ENCODE measurements at places on chromosomes 6 and 20. TPM values are rescaled to one million over a fixed set of nuclear protein-coding genes. Genes with fewer than 3 reads are reported as not detected.
A peak's percentile ranks its signal among the peaks of the same experiment; 100 is the strongest.

Gene ZNF311
- total RNA-seq: 0.30 TPM

Gene TNF
- 26.4 TPM for total RNA-seq

Gene EFCAB8
- 1.0 TPM for total RNA-seq

Gene MOCS1
- 2.1 TPM for total RNA-seq

Gene BHLHE23
- not detected for total RNA-seq

Gene BPIFB3
- not detected for total RNA-seq

Gene PPARD
- 41.3 TPM for total RNA-seq

Gene DOP1A
- 26.3 TPM for total RNA-seq

- H3K4me1 ChIP-seq: no peaks in the 10 kb centered on the region
- no peak overlapping the region for H3K27ac ChIP-seq
- H3K4me3 ChIP-seq: no peak overlapping the region
- no peaks in the 10 kb centered on the region for H3K36me3 ChIP-seq
- no peaks in the 10 kb centered on the region for H3K27me3 ChIP-seq
Measured at GRCh38 chr6:143784316-143784715, 58.8 kb upstream of the LTV1 start.

DNA sequence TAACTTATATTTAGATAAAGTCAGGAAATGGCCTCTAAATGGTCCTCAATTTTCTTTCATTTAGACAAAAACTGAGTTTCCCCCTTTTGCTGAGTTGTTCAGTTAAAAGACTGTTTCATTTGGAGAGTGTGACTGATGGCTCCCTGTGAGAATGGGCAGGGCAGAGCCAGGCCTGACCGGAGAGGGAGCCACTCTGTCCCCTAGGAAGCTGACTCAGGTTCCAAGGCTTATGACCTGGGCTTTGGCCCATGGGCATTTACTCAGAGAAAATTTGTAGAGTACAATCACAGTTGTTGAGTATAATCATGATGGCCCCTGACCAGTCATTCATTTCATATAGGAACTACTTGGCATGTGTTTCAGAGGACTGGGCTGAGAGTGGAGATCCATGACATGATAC is 37.0 kb upstream of the AIG1 start:
- no peaks in the 10 kb centered on the region for H3K36me3 ChIP-seq
- no peak overlapping the region for H3K4me3 ChIP-seq
- no peak for DNase-seq
- H3K27ac ChIP-seq: no peak overlapping the region

GRCh38 chr20:52785679-52786078 is 186.5 kb upstream of the TSHZ2 start:
- DNase-seq: no peak
- H3K4me3 ChIP-seq: no peak overlapping the region
- no peak overlapping the region for H3K27ac ChIP-seq

GRCh38 chr6:44606504-44606903 is 219.0 kb downstream of the CDC5L start:
- no peaks in the 10 kb centered on the region for H3K36me3 ChIP-seq
- no peak overlapping the region for H3K4me3 ChIP-seq
- H3K27me3 ChIP-seq: no peaks in the 10 kb centered on the region
- no peak for DNase-seq
- no peaks in the 10 kb centered on the region for H3K4me1 ChIP-seq

DNA sequence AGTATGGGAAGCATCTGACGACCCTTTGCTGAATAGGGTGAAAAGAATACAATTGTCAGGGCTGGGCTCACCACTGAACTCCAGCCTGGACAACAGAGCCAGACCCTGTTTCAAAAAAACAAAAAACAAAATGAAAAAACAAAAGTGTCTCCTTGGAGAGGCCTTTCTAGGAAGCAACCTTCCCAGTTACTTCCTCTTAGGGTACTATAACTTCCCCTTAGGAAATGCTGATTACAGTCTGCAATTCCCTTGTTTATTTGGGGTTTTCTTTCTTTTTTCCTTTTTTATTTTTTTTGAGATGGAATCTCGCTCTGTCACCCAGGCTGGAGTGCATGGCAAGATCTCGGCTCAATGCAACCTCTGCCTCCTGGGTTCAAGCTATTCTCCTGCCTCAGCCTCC is 20.5 kb upstream of the TTPAL start:
- no peaks in the 10 kb centered on the region for H3K36me3 ChIP-seq
- H3K4me1 ChIP-seq: no peaks in the 10 kb centered on the region
- H3K4me3 ChIP-seq: no peak overlapping the region
- H3K27me3 ChIP-seq: no peaks in the 10 kb centered on the region
- no peak overlapping the region for H3K27ac ChIP-seq

DNA sequence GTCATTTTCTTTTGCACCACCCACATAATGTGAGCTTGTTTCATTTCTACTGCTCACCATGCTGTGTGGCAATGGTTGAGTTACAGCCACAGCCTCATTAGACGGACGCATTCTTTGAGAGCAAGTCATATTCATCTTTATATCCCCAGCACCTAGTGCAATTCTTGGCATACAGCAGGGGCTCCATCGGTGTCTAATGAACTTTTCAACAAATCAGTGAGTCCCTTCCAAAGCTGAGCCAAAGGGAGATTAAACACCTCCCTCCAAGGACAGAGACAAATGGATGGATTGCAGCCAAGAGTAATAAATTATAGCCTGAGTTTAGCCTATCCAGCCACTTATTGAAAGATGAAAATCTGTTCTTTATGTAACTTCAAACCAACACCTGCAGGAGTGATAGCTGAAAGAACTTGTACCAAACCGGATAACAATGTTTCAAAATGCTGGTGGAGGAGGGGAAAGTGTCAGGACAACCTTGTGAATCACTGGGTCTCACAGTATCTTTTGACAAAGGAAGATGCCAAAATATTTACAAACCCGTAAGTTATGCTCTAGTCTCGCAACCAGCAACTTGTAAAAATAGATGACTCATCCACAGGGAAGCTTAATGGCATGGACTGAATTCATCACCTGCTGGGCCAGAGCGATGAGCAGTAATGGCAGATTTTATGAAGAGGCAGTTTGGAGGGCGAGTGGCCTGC is 139.0 kb downstream of the PXDC1 start:
- no peaks in the 10 kb centered on the region for H3K4me1 ChIP-seq
- no peaks in the 10 kb centered on the region for H3K36me3 ChIP-seq
- DNase-seq: no peak
- H3K27ac ChIP-seq: no peak overlapping the region

GRCh38 chr20:12949429-12949980 is 59.3 kb upstream of the SPTLC3 start:
- no peaks in the 10 kb centered on the region for H3K27me3 ChIP-seq
- no peaks in the 10 kb centered on the region for H3K4me1 ChIP-seq
- no peak overlapping the region for H3K4me3 ChIP-seq
- no peak overlapping the region for H3K27ac ChIP-seq

GRCh38 chr20:44087051-44087856 is 99.7 kb downstream of the JPH2 start:
- no peak overlapping the region for H3K4me3 ChIP-seq
- H3K27ac ChIP-seq: no peak overlapping the region
- H3K4me1 ChIP-seq: no peaks in the 10 kb centered on the region
- DNase-seq: no peak
- no peaks in the 10 kb centered on the region for H3K36me3 ChIP-seq

DNA sequence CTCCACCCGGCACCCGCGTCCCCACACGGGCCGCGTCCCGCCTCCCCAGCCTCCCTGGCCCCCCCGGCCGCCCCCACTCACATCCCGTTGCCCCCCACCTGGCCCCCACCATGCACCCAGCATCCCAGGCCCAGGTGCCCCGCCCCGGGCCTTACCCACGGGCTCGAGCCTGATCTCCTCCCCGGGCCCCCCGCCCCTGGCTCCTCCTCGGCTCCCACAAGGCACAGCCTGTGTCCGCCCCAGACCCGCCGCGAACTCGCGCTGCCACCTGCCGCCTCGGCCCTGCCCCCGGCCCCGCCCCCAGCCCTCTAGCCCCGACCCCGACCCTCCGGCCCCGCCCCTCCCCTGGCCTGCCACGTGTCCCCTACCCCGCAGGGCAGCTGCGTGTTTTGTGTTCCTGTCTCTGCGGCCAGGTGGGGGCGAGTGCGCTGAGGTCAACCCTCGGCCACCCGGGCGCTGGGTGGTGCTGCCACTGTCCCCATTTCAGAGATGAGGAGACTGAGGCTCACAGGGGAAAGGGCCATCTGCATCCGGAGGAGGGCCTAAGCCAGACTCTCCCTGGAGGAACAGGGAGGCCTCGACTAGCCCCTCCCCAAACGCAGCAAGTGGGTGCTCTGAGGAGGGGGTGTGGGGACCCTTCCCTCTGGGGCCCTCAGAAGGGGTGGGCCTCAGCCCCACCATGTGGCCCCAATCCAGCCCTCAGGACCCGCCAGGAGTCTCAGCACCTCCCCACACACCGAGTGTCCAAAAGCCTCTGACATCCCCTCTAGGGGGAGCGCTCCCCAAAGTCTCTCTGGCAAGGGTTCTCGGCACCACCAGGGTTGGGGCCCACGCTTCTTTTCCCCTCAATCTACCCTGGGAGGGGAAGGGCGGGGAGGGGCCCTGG is 99.8 kb downstream of the TAF4 start:
- no peaks in the 10 kb centered on the region for H3K36me3 ChIP-seq
- H3K27ac ChIP-seq: no peak overlapping the region
- DNase-seq: no peak
- peaks cover 4% of the 10 kb centered on the region for H3K4me1 ChIP-seq
- H3K4me3 ChIP-seq: no peak overlapping the region

DNA sequence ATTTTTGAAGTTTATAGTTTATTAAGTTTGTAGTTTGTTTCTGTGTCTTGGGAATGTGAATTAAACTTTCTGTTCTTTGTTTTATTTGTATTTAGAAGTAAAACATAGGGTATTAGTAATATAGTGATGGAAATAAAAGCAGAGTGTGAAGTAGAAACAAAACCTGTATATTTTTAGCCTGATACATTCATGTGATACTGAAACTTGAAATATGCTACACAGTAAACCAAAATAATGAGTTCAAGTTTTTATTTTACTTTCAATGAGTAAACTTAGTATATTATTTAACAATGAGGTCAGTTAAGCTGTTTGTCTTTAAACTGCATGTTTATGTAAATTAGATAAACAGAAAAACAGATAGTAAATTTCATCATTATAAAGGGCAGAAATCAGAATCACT is 1592.6 kb downstream of the GRIK2 start:
- no peaks in the 10 kb centered on the region for H3K4me1 ChIP-seq
- no peaks in the 10 kb centered on the region for H3K36me3 ChIP-seq
- H3K27me3 ChIP-seq: no peaks in the 10 kb centered on the region
- H3K27ac ChIP-seq: no peak overlapping the region
- DNase-seq: no peak
- no peak overlapping the region for H3K4me3 ChIP-seq

DNA sequence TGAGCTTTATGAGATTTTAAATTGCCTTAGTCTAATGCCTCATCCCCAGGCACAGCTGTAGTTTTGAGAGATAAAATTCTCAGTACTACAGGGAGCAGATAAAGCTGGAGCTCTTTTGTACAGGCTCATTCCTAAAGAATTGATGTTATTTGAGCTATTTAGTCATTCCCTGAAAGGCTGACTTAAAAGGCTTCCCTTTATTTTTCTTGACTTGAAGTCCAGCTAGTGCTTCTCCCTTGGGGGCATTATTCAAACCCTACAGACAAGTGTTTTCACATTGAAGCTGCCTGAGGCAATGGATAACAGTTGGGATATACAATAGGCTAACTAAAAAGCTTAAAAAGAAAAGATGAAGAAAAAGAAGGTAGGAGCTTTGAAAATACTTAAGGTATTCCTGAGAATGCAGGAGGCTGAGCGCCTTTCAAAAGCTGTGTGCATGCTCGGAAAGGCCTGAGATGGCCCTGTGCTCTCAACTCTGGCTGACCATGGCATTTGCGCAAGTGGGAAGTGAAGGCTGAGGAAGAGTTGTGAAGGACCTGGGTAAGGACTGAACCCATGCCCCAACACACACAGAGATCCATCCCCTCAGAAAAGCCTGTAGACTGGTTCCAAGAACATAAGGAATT is 315.1 kb downstream of the SMOC2 start:
- H3K4me1 ChIP-seq: no peaks in the 10 kb centered on the region
- H3K36me3 ChIP-seq: no peaks in the 10 kb centered on the region
- H3K27ac ChIP-seq: no peak overlapping the region

DNA sequence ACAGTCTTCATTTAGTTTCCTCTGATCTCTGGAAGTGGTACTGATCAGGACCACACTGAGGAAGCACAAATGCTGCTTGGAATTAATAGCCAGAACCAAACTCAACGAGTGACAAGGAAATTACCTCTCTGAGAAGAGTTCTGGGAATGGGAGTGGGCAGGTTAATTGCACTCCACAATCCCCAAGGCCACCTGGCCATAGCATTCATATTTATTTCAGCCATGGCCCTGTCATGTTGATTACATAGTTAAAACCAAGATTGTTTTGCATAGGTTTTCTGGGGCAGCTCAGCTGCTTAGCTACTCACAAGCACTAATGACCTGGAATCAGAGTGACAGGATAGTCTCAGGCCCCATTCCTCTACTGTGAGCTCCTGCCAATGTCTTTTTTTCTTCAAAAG is 230.2 kb upstream of the RIMS1 start:
- H3K4me3 ChIP-seq: no peak overlapping the region
- H3K36me3 ChIP-seq: no peaks in the 10 kb centered on the region
- H3K27ac ChIP-seq: no peak overlapping the region
- DNase-seq: no peak
- H3K4me1 ChIP-seq: no peaks in the 10 kb centered on the region
- no peaks in the 10 kb centered on the region for H3K27me3 ChIP-seq

GRCh38 chr6:97864826-97865225 is 581.8 kb upstream of the MMS22L start:
- H3K36me3 ChIP-seq: no peaks in the 10 kb centered on the region
- H3K27me3 ChIP-seq: no peaks in the 10 kb centered on the region
- H3K27ac ChIP-seq: no peak overlapping the region
- no peaks in the 10 kb centered on the region for H3K4me1 ChIP-seq

GRCh38 chr6:15515660-15516375 is 147.0 kb downstream of the DTNBP1 start:
- peaks cover 40% of the 10 kb centered on the region for H3K36me3 ChIP-seq
- no peak overlapping the region for H3K4me3 ChIP-seq
- DNase-seq: no peak
- no peaks in the 10 kb centered on the region for H3K27me3 ChIP-seq

GRCh38 chr20:51529758-51530157 is 12.8 kb downstream of the NFATC2 start:
- H3K27ac ChIP-seq: peak overlapping the region; percentile 87
- H3K36me3 ChIP-seq: peaks cover 5% of the 10 kb centered on the region
- no peak overlapping the region for H3K4me3 ChIP-seq
- peaks cover 29% of the 10 kb centered on the region for H3K4me1 ChIP-seq
- peak; percentile 53 for DNase-seq

GRCh38 chr6:156687789-156688619 is 89.2 kb upstream of the ARID1B start:
- H3K27me3 ChIP-seq: no peaks in the 10 kb centered on the region
- no peaks in the 10 kb centered on the region for H3K36me3 ChIP-seq
- peak overlapping the region; percentile 56 for H3K27ac ChIP-seq
- peak overlapping the region; percentile 73 for H3K4me3 ChIP-seq
- no peak for DNase-seq

DNA sequence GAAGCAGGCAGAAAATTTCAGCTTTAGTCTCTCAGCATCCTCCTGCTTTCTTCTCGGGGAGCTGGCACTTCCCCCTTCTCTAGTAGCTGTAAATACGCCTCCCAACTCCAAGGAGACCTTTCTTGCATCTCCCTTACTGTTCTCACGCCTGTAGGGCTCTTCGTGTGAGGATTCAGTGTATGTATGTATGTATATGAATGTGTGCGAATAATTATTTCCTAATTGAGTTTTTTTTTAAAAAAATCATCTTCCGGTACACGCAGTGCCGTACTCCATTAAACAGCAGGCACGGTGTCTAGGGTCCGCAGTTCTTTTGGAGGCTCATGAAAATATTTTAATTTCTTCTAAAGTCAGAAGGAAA is 85.4 kb downstream of the HFE start:
- H3K4me1 ChIP-seq: peaks cover 15% of the 10 kb centered on the region
- H3K4me3 ChIP-seq: peak overlapping the region; percentile 72
- no peak for DNase-seq
- peak overlapping the region; percentile 90 for H3K27ac ChIP-seq
- no peaks in the 10 kb centered on the region for H3K36me3 ChIP-seq
- H3K27me3 ChIP-seq: no peaks in the 10 kb centered on the region
